ENCODE measurements at places on chromosomes 11 and 22. TPM values are rescaled to one million over a fixed set of nuclear protein-coding genes. Genes with fewer than 3 reads are reported as not detected.

DNA sequence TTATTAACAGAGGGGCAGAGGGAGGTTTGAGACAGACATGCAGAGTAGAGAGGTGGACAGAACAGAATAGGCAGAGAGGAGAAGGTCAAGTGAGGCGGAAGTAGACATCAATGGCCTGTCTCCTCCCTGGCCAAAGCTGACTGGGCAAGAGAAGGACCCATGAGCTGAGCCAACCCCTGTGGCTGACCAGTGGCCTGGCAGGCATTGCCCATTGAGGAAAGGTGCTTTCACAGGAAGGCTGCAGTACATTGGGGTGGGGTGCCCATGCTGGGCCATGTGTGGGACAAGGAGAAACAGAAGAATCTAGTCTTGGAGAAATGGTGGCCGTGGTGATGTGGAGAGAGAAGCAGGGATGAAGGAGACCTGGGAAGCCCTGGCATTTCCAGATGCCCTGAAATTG is 76.0 kb downstream of the MYEOV start:
- peak; percentile 31 for DNase-seq

DNA sequence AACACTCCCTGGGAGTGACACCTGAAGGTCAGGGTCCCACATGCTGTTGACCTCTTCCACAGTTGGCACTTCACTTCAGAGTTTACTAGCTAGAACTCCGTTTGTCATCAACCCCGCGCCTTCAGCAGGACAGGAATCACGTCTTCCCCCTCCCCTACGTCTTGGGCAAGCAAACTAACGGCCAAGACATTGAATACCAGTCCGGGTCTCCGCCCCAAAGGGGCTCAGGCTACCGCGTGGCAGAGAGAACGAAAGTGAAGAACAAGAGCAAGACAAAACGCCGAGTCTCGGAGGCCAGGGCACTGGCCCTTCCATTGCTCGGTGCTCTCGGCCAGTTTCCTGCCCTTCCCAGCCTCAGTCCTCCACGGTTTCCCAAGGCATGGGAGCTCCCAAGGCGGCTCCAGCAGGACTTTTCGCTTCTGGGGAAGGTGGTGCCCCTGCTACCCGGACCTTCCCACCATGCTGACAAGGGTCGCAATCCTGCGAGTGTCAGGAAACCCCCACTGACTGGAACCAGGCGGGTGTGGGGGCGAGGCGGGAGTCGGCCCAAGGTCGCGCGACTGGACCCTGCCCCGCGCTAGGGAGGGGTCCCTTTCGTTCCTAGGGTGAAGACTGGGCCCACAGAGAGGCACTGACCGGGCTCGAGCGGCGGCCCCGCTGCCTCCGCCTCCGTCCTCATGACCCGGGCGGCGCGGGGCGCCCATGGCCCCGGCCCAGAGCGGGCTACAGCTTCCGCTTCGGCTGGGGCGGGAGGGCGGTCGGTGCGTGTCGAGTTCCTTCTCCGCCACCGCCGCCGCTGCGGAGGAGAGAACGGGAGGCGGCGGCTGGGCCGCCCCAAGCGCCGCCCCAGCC is at the start of gene GUCD1:
TSS of gene GUCD1 (minus strand) at position 826 of the 852 bp plus-strand sequence. CDS start at position 679, 147 bp downstream.
- DNase-seq: no peak

GRCh38 chr11:8760896-8761295 is 78.3 kb downstream of the RPL27A start:
- DNase-seq: no peak

DNA sequence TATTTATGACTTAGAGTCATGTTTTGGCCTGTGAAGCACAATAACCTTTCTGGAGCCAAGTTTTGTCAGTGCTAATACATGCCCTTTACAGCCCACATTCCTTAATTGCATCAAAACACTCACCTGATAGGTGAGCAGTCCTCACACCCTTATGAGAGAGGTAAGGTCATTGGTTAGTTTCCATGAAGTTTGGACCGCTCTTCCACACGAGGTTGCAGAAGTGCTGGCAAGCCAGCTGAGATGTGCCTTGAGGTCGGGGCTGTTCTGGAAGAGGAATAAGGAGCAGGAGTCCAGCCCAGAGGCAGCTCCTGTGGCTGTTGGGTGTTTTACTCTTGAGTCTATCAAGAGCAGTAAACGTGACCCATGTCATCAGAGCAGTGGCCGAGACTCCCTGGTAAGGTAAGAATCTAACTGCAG is 76.3 kb downstream of the CYB5R2 start:
- DNase-seq: no peak

DNA sequence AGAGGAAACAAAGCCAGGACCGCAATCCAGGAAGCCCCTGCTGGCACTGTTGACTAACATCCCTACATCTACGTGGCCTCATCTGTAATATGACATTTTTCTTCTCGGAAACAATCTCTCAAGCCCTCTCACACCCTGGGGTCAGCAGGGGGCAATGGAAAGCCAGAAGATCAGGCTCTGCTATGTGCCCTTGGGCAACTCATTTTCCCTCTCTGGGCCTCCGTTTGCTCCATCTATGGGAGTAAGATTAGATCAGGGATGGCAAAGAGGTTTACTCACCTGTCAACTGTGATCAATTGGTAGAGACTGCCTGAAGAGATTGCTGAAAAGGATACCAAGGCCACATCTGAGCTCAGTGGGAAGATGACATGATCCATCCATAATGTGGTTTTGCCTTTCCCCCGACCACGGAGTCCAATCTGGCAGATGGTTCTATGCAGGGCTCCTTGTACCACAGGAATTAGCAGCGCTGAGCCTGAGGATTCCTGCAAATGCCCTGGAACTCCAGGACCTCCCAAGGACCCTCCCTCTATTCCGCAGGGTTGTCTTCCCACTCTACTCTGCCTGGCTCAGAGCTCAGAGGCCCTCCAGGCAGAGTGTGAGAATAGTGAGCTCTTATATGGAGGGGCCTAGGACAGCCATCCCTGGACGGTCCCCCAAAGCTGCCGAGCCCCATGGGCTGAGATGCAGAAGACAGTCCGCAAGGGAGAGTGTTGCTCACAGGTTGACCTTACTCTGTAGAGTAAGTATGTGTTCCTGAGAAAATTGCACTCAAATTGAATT is 66.1 kb downstream of the CHST1 start:
- DNase-seq: no peak

DNA sequence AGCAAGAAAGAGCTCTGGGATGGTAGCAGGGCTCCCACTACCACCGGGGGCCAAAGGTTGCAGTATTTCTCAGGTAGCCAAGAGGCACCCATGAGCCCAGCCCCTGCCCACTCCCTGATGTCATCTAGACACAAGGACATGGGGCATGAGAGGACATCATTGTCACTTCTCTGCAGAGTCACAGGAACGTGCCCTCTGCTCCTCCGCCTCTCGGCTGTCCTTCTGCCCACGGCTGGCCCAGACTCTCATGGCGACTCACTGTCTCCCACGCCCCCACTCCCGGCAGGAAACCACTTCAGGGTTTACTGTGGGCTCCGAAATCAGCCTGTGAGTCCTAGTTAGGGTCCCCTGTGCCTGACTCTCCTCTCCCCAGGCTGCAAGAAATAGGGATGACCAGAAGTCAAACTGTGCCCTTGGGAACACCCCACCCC is 1.8 kb upstream of the GAL start:
- peak; percentile 32 for DNase-seq

GRCh38 chr22:18024956-18025720 is 777 bp upstream of the MICAL3 start:
- DNase-seq: peak; percentile 67

GRCh38 chr11:119843877-119844276 is 114.9 kb upstream of the NECTIN1 start:
- peak; percentile 26 for DNase-seq

DNA sequence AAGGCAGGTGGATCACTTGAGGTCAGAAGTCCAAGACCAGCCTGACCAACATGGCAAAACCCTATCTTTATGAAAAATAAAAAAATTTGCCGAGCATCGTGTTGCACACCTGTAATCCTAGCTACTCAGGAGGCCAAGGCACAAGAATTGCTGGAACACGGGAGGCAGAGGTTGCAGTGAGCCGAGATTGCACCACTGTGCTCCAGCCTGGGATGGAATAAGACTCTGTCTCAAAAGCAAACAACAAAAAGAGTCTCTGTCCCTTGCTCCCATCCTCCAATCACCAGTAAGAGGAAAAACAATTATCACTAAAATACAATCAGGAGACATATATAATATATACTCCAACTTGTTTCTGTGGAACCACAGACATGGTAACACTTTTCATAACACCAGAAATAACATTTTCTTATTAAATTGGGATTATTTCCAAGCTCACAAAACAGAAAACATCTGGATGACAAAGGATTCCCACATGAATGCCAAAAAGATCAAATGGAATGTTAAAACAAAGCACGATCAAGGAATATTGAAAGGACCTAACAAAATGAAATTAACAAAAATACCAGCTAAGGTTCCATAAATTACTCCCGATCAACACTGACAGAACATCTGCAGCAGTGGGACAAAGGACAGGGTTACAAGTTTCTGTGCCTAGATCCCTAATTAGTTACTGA is 15.2 kb downstream of the FCHSD2 start:
- DNase-seq: no peak

- no peak for DNase-seq
Observed at GRCh38 chr11:23021287-23021863, 161.1 kb upstream of the CCDC179 start.

- DNase-seq: no peak
Observed at GRCh38 chr11:122758974-122759373, 79.3 kb upstream of the CRTAM start.

GRCh38 chr22:19086417-19086816 is 35.8 kb downstream of the DGCR2 start:
- no peak for DNase-seq

GRCh38 chr11:17439316-17439782 is 37.3 kb downstream of the ABCC8 start:
- DNase-seq: no peak

GRCh38 chr11:12050470-12051286 is 42.3 kb upstream of the DKK3 start:
- no peak for DNase-seq

- no peak for DNase-seq
Observed at GRCh38 chr11:44598831-44599230, 33.4 kb downstream of the CD82 start.

- DNase-seq: no peak
Observed at GRCh38 chr22:46897246-46897623, 134.8 kb downstream of the TBC1D22A start.

DNA sequence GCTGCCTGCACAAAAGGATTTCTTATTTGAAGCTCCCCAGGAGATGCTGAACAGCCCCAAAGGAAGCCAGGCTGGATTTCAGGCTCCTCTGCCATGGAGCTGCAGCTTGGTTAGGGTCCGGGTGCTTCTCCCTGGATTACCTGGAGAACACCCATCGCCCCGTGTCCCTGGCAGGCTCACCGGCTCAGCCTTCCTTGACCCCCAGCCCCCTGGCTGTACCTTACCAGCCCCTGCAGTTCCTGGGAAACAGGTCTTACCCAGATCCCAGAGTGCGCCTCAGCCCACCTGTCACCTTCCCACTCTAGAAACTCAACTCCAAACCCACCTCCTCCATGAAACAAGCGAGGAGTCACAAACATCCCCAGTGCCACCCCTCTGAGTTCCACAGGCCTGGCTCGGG is 45.3 kb upstream of the CD5 start:
- peak; percentile 67 for DNase-seq

DNA sequence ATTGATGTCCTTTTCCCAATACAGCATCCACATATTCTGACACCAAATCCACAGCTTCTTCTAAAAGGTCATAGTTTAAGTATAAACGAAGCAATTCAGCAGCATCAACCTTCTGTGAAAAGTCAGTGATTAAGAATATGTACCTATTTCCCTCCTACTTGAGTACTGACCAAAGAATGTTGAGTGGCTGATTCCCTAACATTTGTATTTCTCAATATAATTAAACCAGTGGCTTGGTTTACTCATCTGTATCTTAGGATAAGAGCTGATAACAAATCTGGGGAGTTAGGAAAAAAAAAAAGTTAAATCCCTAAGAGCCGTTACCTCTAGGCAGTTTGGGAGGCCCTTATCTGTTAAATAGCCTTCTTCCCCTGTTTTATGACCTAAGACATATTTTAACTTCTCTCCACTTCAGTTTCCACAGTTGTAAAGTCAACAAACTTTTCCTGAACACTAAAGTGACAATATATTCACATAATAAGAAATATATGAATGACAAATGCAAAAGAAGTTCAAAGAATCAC is 16.0 kb upstream of the FNBP4 start:
- DNase-seq: no peak

- DNase-seq: no peak
Observed at GRCh38 chr11:57647372-57647771, 2.3 kb downstream of the YPEL4 start.

DNA sequence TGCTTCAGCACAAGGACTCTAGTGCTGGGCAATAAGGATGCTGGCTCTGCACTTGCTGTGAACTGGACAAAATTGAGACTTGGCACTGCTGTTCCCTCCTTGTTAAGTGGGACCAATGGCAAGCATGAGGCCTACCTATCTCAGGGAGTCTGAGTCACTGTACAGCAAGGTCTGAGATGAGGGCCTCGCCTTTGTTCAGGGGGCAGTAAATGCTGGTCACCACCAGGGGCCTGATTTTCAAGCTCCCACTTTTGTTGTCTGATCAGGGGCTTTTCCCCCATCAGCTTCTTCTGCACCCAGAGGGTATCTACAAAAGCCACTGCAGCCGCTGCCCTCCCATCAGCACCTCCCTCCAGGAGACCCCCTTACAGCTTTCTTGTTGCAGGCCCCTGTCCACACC is 22.8 kb downstream of the DHCR7 start:
- no peak for DNase-seq

DNA sequence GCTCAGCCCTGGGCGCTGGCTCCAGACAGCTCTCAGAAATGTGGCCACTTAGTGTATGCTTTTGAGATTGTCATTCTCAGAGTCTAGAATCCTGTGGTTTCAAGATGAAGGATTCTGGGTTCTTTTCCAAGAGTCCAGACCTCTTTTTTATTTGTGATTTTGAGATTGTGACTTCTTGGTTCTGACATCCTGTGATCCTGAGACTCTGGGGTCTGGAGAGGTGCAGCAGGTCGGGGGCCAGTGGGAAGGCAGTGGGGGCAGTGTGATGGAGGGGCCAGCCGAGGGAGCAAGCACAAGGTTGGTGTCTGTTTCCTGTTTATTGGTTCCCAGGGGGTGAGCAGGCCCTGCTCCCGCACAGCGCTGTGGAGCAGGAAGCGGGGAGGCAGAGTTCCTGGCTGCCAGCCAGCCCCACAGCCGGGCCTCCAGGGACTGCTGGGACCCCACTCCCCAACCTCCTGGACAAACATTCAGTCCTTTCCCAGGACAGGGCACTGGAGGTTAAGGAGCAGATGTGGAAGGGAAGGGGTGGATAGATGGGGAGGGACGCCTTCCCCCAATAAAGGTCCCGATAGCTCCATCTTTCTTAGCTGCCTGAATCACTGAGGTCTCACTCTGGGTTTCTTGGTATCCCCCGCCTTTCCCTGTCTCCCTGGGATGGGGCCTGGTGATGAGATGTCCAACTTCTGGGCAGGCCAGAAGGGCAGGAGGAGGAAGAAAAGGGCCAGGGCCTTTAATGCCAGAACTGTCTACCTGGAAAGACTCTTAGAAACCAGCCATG is 13.7 kb downstream of the ARHGEF17 start:
- DNase-seq: no peak

SLCO2B1 gene
- total RNA-seq: 171 TPM

KCNJ1 gene
- total RNA-seq: not detected

HTR3A gene
- total RNA-seq: not detected

JHY gene
- 6.7 TPM for total RNA-seq

C22orf39 gene
- 32.5 TPM for total RNA-seq

FIBIN gene
- 32.8 TPM for total RNA-seq

OR52D1 gene
- not detected for total RNA-seq

All from posterior vena cava (tissue), 2 donors.